NAMALWA (cell line): ENCODE measurements at places on chromosomes 2 and 18.
A peak's percentile ranks its signal among the peaks of the same experiment; 100 is the strongest.

DNA sequence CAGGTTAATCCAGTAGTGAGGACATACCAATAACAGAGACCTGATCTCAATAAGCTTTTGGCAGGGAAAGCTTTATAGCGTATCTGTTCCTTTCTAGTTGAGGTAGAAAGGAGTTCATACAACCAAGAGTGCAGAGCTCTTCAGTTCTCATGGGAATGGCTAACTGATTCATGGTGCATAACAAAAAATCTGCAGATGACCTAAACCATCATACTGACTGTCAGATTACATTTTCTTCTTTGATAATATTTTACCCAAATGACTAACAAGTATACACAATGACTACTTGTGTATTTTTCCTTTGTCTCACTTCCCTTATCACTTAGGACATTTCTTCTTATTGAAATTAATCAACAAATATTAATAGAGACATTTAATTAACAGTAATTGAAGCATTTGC is 140.0 kb upstream of the SERTAD2 start:
- DNase-seq = no peak

DNA sequence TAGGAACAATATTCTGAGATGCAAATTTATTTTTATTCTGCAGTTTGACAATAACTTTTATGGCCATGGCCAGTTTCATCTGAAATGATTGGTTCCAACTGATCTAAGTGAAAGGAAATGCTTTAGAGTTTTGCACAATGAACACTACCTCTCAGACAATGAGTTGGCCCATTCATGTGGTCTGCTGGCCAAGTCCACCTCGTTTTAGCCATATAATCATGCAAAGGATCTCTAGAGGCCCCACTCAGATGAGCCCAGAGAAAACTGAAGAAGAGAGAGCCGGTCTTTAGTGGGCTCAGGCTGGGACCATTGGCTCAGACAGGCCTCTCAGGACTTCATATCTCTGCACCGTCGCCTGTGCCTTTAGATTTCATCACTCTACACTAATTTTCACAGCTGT is 254.7 kb downstream of the MREG start:
- no peak for DNase-seq

GRCh38 chr18:37403100-37403781 is 162.4 kb downstream of the CELF4 start:
- DNase-seq = no peak

DNA sequence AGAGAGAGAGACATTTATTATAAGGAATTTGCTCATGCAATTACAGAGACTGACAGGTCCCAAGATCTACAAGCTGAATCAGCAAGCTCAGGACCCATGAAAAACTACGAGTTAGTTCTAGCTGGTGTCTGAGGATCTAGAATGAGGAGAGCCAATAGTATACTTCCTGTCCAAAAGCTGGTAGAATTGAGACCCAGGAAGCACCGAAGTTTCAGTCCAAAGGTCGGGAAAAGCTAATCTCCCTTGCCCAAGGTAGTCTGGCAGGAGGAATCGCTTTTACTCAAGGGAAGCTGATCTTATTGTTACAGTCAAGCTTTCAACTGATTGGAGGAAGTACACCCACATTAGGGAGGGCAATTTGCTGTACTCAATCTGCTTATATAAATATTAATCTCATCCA is 389.6 kb downstream of the ADCYAP1 start:
- DNase-seq = no peak

DNA sequence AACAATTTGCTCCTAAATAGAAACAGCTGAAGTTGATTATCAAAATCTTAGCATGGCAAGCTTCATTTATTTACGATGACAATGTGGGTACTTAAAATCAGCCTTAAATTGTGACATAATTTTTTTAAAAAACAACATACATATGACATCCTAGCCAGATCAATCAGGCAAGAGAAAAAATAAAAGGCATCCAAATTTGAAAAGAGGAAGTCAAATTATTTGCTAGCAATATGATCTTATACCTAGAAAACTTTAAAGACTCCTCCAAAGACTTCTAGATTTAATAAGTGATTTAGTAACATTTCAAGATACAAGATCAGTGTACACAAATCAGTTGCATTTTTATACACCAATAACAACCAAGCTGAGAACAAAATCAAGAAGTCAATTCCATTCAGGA is 14.3 kb upstream of the PPP3R1 start:
- DNase-seq = no peak

DNA sequence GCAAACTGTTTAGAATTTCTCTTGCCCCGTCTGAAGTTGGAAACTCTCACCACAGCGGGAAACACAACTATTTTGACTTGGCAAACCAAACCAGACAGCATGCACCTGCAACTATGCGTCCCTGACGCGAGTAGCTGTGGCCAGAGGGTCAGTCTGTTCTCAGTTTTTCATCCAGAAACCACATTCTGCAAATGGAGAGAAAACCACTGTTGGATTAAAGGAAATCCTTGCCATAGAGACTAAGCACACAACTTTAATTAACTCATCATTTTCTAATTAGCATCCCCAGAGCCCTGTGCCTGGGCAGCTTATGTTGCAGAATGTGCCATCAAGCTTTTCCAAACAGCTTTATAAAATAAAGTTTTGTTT is 415.7 kb upstream of the TCF4 start:
- no peak for DNase-seq

- peak; percentile 46 for DNase-seq
Measured at GRCh38 chr2:24359129-24360049, 947 bp downstream of the ITSN2 start.

- no peak for DNase-seq
Measured at GRCh38 chr18:59706499-59706898, 9.3 kb upstream of the CCBE1 start.

DNA sequence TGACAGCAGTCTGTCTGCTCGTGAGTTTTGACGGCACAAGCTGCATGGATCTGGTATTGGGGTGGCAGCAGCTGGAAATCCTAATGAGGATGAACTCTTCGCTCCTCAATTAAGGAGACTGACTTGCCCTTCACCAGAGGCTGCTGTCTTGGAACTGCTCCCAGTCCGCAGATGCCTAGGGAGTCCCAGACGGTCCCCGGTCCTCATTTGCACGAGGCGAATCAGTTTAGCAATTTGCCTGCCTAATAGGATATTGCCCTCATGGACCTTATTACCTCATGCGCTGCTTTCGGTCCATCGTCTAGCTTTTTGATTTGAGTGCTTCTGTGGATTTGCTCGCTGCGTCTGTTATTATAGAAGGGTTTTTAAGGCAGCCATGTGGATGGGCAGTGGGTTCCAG is 40.6 kb downstream of the ASAP2 start:
- DNase-seq = no peak

GRCh38 chr2:158313734-158314133 is 142.8 kb downstream of the CCDC148 start:
- no peak for DNase-seq

DNA sequence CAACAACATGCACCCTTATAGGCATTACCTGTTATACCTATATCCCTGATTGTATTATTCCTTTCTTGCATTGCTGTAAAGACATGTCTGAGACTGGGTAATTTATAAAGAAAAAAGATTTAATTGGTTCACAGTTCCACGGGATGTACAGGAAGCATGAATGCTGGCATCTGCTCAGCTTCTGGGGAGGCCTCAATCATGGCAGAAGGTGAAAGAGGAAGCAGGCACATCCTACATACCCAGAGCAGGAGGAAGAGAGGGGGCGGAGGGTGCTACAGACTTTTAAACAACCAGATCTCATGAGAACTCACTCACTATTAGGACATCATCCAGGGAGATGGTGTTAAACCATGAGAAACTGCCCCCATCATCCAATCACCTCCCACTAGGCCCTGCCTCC is 191.7 kb upstream of the SPHKAP start:
- no peak for DNase-seq

DNA sequence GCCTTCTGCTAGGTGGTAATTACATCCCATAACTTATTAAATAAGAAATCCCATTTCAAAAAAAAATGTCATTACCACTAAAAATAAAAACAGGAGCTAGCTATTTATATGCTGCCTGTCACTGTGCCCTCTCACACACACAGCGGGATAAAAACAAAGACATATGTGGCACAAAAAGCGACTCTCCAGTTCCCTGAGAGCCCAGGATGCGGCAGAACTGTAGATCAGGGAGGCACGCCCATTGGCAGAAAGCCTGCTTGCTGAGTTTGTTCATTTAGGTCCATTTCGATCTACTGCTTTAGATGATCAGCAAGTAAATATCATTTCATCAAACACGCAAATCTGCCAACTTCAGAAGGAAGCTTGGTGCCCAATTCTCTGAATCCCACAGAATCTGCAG is 124.4 kb downstream of the TMEM163 start:
- no peak for DNase-seq

DNA sequence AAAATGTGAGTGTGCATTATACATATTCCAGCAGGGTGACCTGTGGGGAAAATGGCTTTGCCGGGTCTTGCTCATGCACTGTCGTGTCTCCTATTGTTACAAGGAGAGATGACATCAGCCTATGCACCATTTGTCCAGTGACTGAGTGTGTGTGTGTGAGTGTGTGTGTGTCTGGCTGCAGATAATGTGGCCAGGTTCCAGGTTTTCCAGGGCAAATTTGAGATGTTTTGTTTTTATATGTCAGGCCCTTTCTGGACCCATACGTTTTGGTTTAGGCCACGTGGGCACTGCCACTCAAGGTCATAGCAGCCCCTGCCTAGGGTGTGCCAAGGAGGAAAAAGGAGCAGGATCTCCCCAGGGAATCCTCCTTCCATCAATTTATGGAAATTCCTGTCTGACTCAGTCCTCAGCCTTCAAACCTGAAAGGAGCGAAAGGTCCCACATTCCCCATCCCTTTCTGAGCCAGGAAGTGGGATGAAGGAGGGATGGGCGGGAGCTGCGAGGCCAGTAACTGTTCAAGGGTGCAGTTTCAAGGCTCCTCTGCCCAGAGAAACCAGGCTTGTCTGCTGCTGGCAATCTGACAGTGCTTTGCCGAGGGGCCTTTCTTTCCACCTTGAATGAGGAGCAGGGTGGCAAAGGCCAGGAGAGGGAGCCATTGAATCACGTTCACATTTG is 93.0 kb upstream of the SMAD2 start:
- DNase-seq = peak; percentile 68

DNA sequence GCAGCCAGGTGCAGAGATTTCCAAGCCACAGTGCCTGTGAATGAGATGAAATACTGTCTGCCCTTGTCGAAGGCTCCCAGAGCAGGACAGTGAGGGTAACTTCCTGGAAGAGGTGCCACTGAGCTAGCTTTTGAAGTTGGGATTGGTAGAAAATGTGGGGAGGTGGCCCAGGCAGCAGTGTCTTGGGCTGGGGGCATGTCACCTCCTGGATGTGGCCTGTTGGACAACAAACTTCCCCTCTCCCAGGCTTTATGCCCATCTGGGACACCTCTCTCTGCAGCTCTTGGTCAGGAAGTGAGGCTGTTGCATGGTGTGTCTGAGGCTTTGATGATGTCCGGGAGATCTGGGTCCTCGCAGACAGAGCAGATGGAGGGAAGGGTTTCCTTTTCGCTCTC is 151.4 kb downstream of the DYSF start:
- DNase-seq = no peak

DNA sequence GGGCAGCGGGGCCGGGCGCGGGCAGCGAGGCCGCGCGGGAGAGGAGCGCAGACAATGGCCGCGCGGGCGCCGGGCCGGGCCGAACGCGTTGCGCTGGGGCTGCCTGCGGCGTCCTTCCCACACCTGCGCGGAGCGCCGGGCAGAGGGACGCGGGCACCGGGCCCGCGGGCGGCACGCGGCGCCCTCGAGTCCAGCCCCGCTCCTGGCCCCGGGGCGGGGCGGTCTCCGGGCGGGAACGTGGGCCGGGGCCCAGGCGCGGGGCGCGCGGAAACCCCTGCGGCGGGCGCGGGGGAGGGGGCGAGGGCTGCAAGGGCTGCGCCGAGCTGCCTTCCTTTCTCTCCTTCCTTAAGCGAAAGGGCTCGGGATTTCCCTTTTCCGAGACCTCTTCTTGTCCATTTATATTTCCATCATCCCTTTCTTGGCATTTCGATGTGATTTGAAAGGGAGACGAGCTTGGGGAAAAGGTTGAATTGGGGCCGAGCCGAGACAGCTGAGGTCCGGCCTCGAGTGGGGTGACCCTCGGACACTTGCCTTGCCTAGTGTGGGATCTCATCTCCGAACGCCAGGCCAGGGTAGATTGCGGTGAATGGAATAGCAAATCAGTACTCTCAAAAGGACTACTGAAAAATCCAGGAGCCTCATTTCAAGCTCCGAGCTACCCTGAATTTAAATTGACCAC is 676 bp downstream of the KLHL23 start:
- peak; percentile 29 for DNase-seq

DNA sequence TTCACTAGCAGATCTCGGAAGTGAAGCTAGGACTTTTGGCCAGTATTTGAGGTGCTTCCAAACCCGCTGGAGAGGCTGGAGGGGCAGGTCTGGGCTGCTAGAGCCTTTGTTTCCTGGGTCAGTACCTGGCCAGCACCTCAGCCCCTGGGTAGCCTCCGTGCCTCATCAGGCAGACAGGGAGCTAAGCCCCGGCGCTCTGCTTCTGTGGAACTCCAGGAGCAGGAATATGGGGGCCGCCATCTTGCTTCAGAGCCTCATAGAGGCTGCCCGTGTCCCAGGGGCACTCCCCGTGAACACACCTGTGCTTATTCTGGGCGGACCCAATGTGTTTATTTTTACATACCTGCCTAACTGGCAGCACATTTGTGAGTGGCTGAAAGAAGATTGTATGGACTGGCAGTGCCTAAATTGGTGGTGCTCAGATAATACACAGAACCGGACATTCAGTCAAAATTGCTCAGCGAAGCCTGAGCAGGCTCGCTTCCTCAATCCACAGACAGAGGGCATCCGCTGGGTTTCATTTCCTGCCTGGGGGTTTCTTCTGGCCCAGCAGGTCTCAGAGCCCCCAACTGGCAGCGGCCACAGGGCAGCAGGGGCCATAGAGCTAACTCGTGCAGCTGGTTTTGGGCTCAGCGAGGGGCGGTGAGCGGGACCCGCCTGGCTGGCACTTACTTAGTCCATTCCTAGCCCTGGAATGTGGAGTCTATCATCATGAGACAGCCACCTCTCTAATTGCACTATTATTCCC is 176.8 kb upstream of the ALKAL2 start:
- peak; percentile 49 for DNase-seq

GRCh38 chr2:233289648-233290047 is 18.0 kb upstream of the SAG start:
- DNase-seq = no peak

DNA sequence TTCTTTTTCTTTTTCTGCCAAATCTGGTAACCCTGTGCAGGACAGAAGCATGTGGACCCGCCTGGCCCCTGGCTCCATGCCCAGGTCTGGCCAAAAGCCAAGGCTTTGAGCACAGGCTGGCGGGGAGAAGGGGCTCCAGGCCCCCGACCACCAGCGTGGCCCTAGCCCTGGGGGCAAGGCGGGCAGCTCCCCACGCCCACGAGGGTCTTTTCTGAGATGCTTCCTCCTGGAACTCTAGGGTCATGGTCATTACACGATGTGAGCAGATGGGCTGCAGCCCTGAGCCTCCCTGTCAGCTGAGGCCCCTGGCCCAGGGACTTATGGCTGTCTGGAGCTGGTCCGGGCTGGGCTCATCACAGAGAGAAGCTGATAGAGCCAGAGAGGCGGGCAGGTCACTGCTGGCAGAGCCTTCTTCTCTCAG is 5.7 kb upstream of the OTOS start:
- no peak for DNase-seq

- DNase-seq = no peak
Measured at GRCh38 chr18:77522051-77522675, 272.5 kb downstream of the GALR1 start.

- DNase-seq = no peak
Measured at GRCh38 chr2:133317178-133317577, 251.1 kb downstream of the NCKAP5 start.

GRCh38 chr2:68992933-68993332 is 18.5 kb downstream of the GKN1 start:
- DNase-seq = no peak

GRCh38 chr18:34330308-34330707 is 105.6 kb upstream of the NOL4 start:
- DNase-seq = no peak

GRCh38 chr2:225466891-225467604 is 67.5 kb downstream of the NYAP2 start:
- no peak for DNase-seq
